ENCODE measurements at places on chromosomes 1 and 21.
A peak's percentile ranks its signal among the peaks of the same experiment; 100 is the strongest.

GRCh38 chr1:59653968-59654367 lies 160.8 kb upstream of the HOOK1 start:
- DNase-seq: no peak

DNA sequence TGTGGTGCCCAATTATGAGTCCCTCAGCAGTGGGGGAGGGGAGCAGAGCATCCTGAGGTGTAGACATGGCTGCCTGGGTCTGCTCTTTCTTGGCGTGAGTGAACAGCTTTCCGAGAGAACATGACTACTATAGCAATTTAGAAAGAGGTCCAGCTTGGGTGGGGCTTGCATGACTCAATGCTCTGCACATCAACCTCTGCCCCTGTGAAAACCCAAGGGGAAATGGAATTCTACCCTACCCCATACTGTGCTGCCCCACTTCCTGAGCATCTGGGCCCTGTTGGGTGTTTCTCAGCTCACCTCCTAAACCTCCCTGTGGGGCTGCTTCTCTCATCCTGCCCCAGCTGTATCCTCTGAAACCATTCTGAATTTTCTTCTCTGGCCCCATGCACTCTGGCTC lies 8.2 kb upstream of the AZIN2 start:
- no peak for DNase-seq

GRCh38 chr1:56456435-56457101 lies 122.8 kb downstream of the PLPP3 start:
- DNase-seq: no peak

DNA sequence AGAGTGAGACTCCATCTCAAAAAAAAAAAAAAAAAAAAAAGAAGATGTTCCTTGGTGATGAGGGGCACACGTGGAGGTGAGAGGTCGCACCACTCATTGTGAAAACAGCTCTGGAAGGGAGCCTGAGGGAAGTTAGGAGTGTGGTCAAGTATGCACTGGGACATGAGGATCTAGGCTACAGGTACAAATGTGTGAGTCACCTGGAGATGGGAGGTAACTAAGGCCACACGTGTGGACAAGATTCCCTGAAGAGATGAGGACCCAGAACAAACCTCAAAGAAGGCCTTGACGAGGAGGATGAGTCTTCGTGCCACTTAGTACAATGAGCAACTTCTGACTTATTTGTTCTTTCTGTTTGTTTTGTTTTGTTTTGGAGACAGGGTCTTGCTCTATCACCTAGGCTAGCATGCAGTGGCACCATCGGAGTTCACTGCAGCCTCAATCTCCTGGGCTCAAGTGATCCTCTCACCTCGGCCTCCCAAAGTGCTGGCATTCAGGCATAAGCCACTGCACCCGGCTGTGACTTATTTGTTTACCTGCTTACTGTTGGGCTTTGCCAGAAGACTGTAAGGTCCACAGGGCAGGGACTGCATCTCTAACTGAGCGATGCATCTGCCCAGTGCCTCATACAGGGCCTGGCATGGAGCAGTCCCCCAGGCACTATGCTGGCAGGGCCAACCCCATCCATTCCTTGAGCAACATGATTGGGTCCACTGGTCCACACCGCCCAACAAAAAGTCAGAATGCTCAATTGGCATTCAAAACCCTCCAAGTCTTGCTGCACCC lies 6.4 kb downstream of the ASAP3 start:
- DNase-seq: no peak

- no peak for DNase-seq
Observed at GRCh38 chr1:45913731-45914501, 110.5 kb downstream of the MAST2 start.

- DNase-seq: peak; percentile 49
Observed at GRCh38 chr1:113677250-113678158, 81.8 kb downstream of the PHTF1 start.

- no peak for DNase-seq
Observed at GRCh38 chr1:6690186-6690585, 11.4 kb downstream of the DNAJC11 start.

DNA sequence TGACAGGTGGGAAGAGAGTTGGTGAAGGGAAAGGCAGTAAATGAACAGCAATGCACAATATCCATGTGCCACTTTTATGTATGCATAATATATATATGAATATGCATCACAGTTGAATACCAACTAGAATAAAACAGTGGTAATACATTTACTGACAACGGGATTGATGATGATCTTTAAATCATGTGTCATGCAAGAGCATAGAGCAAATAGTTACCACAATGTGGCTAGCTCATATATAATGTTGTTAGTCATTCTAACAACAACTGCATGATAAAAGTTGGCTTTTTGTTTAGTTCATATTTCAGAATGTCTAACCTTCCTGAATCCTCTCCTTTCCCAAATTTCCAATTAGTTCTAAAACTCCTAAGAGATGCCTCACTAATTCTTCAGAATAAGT lies 46.4 kb downstream of the GORAB start:
- DNase-seq: no peak

- DNase-seq: no peak
Observed at GRCh38 chr1:33735624-33736023, 128.3 kb upstream of the HMGB4 start.

- peak; percentile 96 for DNase-seq
Observed at GRCh38 chr1:186680245-186681061, at the start of gene PTGS2. TSS of gene PTGS2 (minus strand) at chr1:186680423. CDS start at chr1:186680290, 133 bp downstream.

- DNase-seq: no peak
Observed at GRCh38 chr1:159986531-159986930, 32.5 kb upstream of the SLAMF9 start.

DNA sequence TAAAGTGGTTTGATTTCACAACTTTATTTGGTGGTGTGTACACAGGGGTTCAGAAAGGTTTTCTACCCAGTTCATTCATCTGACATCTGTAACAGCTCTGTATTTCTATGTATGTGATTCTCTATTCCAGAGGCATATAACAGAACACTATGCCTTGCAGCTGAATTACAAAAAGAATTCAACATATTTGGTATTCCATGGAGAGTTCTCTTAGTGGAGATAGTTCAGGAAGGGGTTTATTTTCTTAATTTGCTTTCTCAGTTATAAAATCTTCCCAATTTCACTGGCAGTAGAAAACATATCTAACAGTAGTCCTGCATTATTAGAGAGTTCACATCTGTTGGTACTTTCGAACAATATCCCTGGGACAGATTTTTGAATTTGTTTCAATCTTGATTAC lies 207.9 kb upstream of the LYPLAL1 start:
- no peak for DNase-seq

GRCh38 chr1:19489996-19490395 lies 4.7 kb upstream of the CAPZB start:
- DNase-seq: no peak

DNA sequence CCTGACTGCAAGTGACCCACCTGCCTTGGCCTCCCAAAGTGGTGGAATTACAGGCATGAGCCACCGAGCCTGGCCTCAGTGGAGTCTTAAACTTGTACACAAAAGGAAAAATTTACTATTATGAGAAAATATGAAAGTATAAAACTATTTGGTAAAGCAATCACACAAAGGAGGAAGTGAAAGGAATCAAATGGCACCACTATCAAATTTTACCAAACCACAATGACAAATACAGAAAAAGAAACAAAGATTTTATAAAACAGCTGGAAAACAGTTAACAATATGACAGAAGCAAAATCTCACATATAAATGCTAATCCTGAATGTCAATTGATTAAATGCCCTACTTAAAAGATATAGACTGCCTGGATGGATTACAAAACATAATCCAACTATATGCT lies 42.1 kb upstream of the NEGR1 start:
- peak; percentile 5 for DNase-seq

DNA sequence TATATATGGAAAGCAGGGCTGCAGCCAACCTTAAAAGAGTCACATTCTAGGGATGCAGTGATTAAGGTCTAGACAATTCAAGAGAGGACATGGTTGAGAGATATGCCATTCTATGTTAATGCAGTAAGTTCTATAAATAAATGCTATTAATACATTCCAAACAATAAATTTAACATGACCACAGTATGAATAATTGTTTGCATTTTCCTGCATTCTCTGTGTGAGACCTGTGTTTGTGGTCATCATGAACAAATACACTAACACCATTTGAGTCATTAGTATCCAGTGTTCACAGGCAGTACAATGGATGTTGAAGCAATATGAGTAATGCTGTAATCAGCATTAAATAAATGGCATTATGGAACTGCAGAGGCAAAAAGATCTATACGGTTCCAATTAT lies 5.5 kb upstream of the ZRANB2 start:
- no peak for DNase-seq

DNA sequence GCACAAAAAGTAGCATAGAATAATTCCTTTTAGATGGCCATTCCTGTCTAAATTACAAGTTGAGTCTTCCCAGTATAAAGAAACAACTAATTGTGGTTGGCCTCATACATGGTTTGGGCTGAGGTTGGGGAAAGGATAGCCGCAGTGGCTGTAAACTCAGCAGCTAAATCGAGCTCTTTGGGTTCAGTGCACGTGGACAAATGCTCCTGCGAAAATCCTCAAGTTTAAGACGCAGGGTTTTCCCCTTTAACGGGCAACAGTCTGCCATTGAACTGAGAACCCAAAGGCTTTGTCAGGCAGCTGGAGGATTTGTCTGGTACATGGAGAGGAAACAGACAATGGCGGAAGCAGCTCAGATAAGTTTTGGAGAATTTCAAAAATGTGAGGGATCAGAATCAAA lies 331.9 kb downstream of the TGFB2 start:
- no peak for DNase-seq

GRCh38 chr1:202615501-202616354 lies 94.5 kb downstream of the SYT2 start:
- DNase-seq: peak; percentile 94

DNA sequence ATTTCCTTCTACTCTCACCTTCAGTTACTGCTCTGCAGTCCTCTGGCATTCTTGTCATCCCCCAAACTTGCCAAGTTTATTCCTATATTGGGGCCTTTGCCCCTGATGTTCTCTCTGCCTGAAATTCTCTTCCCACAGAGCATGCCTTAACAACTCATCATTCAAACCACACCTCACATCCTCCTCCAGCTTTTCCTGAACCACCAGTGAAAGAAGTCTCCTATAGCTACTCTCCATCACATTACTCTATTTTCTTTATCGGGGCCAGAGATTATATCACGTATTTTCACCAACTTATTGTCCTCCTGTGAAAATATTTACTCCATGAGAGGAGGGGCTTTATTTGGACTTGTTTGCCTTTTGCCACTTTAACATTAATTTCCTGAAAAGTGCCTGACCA lies 32.1 kb downstream of the EXTL2 start:
- no peak for DNase-seq

GRCh38 chr1:165895451-165895871 lies 68.0 kb downstream of the UCK2 start:
- no peak for DNase-seq

DNA sequence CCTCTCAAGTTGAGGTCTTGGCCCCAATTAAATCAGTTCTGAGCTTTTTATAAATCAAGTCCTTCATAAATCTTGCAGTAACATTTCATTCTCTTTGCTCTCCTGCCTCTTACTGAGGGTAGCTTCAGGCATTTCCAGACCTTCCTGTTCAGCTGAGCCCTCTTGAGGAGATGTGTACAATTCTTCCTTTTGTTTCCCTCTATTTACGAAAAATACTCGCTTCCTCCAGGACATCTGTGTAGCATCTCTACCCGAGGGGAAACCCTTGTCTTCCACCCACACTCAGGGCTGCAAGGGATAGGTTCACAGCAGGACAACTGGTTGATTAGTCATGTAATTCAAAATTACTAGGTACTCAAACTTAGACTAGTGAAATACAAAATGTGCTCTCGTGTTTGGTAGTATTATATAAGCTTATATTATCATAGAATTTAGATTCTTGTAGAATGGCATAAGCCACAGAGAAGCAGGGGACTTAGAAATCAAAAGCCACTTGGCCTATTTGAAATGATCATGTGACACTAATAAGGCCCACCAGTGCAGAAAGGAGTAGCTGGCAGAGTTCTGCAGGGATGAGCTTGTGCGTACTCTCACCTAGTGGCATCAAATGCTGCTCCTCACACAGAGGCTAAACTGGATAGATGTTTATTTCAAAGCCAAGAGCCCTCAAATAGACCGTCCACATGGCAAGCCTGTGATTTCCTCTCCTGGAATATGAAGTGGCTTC lies 126.7 kb downstream of the GDAP2 start:
- no peak for DNase-seq

GRCh38 chr21:42840411-42841155 lies 38.8 kb downstream of the WDR4 start:
- DNase-seq: no peak

DNA sequence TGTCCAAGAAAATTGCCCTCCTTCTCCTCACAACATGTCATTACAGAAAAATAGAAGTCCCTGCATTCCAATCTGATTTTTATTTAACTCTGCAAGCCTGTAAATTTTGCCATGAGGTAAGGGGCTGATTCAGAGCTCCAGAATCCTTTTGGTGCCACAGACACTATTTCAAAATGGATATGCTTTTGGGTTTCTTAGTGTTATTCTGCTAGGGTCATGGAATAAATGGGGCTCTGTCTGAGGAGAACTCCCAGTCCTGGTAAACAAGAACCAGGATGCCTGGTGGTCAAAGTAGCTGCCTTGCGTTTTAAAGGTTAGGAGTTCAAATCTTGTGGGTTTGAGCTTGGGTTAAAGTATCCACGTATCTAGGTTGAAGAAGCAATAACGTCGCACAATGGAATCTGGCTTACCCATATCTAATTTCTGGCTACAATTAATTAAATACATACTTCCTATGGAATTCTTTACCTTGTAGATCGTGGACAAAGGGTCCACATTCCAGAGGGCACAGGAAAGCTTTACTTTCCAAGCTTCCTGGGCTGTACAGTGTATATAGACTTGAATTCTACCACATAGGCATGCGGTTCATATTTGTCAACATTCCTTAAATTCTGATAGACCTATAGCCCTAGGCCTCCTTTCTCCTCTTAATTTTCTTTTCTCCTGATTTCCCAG lies 98.0 kb upstream of the CDC42BPA start:
- DNase-seq: no peak

DNA sequence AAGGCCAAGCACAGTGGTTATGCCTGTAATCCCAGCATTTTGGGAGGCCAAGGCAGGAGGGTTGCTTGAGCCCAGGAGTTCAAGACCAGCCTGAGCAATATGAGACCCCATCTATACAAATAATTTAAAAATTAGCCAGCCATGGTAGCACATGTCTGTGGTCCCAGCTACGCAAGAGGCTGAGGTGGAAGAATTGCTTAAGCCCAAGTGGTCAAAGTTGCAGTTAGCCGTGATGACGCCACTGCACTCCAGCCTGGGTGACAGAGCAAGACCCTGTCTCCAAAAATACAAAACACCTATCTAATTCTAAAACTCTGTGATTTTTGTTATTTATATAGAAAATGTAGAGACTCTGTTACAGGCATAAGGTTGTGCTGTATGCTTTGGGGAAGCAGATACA lies 44.2 kb upstream of the ZYG11A start:
- DNase-seq: no peak

GRCh38 chr1:228349701-228350171 lies 56.9 kb downstream of the TRIM11 start:
- DNase-seq: no peak

DNA sequence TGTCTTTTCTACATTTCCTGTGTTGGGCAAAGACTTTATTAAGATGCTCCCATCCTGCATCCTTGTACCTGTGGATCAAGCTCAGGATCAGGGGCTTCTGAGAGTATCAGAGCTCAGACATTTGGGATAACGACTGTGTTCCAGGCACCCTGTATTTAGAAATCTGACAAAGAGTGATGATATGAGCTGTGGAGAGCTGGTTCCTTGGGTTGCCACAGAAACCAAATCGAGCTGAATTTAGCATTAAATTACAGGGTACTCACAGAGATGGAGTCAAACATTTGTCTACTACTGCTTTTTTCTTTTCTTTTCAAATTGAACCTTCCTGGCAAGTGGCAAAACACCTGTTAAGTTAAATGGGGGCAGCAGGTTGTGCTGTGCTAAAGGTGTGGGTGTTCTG lies 110.6 kb downstream of the XCL2 start:
- no peak for DNase-seq

Measured in inflammatory macrophage treated with lipopolysaccharide for 4 hours (primary cell).